Suprapubic skin (tissue), 4 donors: ENCODE measurements at places on chromosomes 3 and 15.

GRCh38 chr3:178318941-178319816, 217.1 kb upstream of the KCNMB2 start:
- DNase-seq, result no peak

GRCh38 chr3:175057401-175057800, 198.3 kb downstream of the NAALADL2 start:
- no peak for DNase-seq

DNA sequence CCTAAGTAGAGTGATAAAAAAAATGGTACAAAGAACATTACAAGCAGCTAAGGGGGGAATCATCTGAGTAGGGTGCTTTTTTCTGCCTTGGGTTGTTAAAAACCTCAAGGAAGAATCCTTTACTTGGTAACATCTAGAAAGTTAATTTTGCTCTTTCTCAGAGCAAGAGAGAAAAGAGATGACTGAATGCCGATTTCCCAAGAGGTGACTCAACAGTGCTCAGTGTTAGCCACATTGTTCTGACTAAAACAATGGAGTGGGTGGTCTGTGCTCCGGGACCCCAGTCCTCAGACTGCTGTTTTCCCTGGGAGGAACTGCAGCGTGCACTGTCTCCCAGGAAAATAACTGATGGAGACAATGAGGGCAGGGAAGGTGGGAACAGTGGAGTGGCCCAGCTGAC, 41.1 kb upstream of the RASGRP1 start:
- DNase-seq, result no peak

GRCh38 chr15:23857028-23857641, 170.0 kb upstream of the NDN start:
- DNase-seq, result no peak

DNA sequence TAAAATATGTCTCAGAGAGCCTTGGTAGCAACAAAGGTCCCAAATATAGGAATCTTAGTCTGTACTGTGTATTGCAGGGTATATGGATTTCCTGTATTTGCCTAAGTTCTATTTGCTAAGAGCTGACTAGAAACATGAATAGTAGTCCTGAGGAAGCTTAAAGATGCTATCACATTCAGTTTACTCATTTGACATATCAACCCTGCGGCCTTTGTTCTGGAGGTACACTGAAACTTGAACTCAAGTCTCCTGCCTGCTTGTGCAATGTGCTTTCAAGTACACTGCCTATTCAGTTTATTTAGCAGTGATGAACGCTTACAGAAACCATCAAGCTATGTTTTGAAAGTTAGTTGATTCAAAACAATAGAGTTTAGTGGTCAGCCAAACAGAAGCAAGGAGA, 21.1 kb downstream of the IL1RAP start:
- no peak for DNase-seq

DNA sequence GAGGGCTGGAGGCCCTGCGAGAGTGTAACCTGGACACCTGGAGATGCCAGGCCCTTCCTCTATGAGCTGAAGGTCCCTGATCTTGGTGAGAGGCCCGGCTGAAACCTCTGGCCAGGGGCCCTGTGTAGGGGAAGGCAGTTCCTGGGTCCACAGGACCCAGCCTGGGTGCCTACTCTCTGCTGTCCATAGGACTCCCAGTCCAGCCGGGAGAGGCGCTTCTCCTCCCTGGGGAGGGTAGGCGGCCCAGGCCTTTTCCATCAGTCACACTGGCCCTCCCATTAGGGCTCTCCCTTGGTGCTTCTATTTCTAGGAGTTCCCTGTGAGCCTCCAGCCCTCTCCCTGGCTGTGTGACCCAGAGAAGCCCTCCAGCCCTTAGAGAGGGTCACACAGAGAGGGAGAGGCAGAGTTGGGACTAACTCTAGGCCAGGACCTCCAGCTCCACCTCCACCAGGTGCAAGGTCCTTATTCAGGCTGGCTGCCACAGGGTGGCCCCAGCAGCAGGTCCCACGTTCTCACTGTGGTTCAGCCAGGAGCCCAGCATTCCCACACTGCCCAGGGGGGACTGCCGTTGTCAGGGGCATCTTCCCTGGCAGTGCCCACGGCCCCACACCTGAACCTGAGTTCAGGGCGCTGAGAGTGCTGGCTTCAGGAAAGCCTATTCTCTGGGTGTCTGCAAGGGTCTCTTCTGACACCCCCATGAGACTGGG, 146.8 kb downstream of the SMAD6 start:
- DNase-seq, result no peak

DNA sequence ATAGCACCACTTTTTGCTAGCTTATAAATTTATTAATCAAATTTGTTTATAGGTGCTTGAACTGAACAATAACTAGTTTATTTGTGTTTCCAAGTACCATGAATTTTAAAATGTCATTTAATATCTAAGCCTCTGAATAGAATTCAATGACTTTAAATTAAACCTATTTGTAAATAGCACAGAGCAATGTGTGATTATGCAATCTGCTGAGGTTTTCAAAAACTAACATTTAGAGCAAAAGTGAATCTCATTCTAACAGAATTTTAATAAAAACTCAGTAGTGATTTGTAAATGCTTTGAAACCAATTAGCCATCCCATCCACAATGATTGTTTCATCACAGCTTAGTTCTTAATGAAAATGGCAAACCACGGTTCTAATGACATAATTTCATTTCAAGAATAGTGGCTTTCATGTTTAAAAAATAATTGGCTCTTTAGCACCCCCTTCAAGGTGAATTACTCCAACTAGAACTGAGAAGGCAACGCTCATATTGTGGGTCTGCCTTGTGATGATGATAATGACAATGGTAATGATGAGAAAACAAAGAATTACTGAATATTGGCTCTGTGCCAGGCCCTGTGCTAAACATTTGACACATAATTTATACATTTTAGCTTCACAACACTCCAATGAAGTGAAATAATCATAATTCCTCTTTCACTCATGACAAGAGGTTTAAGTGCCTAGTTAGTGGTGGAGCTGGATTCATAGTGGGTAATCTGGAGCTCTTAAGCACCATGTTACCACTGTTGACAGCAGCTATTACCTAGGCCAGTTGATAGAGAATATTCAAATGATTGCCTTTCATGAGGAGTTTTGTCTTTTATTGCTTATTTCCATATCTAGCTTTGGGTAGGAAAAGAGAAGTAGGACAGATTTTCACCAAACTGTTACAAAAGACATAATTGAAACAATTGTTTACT, 145.7 kb downstream of the RBMS3 start:
- DNase-seq, result no peak

DNA sequence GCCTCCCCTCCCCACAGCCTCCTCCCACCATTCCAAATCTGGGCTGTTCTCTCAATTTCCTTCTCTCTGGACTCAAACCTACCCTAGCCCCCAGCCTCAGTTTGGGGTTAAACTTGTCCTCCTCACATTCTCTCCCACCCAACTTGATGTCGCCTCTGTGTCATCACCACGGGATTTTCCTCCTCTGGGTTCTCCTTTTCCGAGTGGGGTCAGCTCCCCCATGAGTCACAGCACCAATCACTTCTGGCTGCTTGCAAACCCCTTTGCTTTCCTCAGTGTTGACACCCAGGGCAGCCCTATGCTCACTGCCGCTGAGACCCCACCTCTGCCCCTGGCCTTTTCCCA, 451 bp downstream of the CCR5AS start:
- no peak for DNase-seq

DNA sequence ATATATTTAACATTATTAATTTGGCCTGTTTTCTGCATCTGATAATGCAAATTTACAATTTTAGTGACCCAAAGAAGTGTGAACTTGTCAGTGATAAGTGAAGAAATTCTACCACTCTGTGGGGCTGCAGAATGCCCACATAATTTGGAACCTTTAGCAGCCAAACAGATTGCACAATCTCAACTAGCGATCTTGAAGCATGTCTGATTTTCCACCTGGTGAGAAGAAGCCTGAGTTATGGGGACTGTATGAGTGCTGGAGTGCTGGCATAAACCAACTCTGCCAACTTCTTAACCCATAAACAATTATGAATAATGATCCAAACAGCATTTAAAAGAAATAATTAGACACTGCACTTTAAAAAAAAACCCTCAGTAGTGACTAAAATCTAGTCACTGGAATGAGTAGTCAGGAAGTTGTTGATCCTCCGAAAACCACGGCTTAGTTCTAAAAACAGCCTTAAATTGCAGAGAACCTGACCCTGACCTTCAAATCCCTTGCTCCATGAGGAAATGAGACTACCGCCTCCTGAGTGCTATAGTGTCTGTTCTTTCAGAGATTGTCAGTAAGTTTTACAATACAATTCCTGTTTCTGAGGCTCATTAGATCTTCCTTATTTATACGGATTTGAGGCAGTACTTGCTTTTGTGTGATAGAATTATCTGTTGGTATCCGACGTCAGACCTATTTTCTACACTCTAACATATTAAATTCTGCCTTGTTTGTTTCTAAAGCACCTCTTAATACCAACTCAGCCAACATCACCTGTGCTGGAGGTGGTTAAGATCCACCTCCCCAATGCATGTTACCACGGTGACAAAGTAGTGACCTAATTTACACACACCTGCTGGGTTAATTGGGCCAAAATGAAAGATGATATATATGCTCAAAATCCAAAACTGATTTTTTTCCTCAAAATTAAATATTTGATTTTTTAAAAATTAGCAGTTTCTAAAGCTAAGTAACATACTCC, 267.7 kb downstream of the ZBTB20 start:
- no peak for DNase-seq

- DNase-seq, result no peak
These were observed 17.5 kb downstream of the POPDC2 start for GRCh38 chr3:119642746-119643473.

GRCh38 chr3:25257026-25257425, 171.0 kb upstream of the RARB start:
- DNase-seq, result no peak

DNA sequence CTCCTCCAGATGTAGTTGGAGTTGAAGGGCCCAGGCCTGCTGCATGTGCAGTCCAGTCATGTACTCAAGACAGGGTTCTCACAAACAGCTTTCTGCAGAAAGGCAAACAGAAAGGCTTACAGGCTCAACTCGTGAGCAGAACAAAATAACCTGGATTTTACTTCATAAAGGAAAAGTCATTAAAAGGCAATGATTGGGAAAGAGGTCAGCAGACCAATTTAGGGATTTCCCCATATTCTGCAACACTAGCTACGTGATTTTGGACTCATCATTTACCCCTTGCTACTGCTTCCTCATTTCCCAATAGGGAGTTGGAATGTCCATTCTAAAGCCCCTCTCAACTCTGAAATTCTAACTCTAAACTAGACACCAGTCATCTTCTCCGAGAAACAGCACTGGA, 18.1 kb downstream of the METTL6 start:
- no peak for DNase-seq

DNA sequence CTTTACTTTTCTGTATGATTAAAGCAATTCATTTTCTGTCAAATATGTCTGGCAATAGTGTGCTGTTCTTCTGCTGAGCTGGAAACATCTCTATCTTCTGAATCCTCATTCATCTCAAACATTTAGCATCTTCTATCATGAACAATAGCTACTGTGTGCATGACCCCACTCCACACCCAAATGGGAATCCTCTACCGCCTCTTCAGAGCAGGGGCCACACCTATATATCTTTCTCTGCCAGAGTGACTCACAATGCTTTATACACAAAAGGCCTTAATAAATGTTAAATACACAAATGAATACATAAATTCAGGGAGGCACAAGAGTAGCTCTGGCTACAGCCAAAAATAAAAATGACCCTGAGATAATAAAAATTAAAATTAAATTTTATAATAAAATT, 8.0 kb downstream of the ALDH1A2 start:
- no peak for DNase-seq

GRCh38 chr3:122927726-122928125, 99.8 kb downstream of the SEMA5B start:
- peak; percentile 25 for DNase-seq

GRCh38 chr3:117736846-117737245, 1027.3 kb downstream of the TUSC7 start:
- no peak for DNase-seq

- no peak for DNase-seq
These were observed 545.4 kb upstream of the IL12A start for GRCh38 chr3:159443266-159443665.

DNA sequence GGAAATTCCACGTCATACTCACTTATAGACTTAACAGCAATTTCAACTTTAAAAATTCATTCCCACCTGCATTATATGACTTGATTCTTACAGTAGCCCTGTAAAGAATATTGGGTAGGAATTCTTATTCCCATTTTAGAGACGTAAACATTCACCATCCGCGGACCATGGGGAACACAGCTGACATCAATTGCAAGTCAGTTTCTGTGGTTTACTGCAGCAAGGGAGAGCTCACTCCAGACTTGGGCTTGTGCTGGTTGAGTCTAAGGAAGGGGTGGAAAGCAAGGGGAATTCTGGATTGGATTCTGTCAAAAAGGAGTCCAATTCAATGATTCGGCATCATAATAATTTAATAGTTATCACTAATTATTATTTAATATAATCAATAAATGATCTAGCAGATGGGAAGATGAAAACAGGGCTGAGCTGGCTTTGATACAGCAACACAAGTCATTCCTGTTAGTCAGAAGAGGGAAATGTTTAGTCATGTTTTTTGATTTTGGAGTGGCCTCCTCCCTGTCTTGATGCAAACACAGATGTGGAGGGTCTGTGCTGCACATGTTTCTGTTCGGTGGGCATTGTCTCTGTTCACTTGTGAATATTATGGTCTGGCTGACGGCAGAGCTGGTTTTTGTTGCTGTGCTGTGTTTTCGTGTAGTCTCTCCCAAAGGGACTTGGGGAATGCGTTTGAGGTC, 9.7 kb downstream of the LIPC start:
- peak; percentile 66 for DNase-seq

GRCh38 chr3:31575448-31575847, 42.7 kb downstream of the STT3B start:
- no peak for DNase-seq

GRCh38 chr15:25456196-25456595, 17.4 kb upstream of the UBE3A start:
- DNase-seq, result no peak

DNA sequence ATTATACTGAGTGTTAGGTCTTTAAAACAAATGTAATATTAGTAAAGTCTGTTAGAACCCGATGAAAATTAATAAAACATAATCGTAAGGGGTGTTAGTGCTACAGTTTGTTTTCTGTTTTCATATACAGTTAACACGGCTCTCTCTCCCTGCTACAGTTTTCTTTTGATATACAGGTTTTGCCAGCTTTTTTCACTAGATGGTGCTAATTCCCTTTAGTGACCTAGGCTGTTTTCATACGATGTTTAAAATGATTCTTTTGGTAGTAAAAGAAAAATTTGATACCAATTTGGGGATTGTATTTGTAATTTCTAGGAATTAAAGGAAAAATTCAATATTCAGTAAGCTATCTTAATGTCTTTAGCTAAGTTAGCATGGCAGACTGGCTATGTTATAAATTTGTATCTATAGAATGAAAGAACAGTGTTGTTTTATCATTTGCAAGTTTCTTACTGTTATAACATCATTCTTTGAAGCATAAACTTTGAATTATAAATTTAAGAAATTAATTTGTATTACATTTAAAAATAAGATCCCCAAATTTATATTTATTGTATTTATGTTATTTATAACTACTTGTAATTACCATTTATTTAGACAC, 11.5 kb downstream of the APH1B start:
- no peak for DNase-seq

DNA sequence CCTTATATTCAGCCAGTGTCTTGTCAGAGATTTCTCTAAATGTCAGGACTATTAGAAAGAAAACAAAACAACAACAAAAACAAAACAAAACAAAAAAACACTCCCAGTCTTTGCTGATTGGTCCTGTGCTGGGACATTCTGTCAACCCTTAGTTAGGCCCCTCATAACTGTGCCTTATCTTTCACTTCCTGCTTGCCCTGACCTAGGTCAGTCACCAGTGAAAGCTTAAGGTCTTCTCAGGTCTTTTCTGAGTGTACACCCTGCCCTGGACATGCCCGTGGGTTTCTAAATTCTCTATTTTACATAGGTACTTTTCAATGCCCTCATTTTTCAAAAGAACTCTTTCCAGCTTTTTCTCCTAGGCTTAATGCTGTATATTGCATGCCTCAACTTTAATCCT, 454.1 kb downstream of the GRM7 start:
- DNase-seq, result no peak
